ENCODE measurements at places on chromosomes 2 and 18.
A peak's percentile ranks its signal among the peaks of the same experiment; 100 is the strongest.

GRCh38 chr2:161146209-161146775, 13.9 kb upstream of the TANK start:
- ATAC-seq: no peak

- ATAC-seq: no peak
Observed at GRCh38 chr18:41783879-41784278, 171.2 kb upstream of the PIK3C3 start.

DNA sequence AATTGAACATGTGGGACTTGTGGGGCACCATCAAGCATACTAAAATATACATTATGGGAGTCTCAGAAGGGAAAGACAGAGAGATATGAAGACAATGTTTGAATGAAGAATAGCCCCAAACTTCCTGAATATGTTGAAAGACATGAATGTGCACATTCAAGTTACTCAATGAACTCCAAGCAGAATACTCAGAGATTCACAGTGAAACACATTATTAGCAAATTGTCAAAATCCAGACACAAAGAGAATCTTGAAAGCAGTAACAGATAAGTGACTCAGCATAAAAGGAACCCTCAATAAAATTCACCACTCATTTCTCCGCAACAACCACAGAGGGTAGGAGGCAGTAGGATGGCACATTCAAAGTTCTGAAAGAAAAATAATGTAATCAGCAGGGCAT, 8.8 kb downstream of the C2orf92 start:
- ATAC-seq: no peak

GRCh38 chr18:48925491-48925780, 25.3 kb downstream of the SMAD7 start:
- ATAC-seq: no peak

- ATAC-seq: no peak
Observed at GRCh38 chr18:13558124-13558523, 168.2 kb downstream of the FAM210A start.

DNA sequence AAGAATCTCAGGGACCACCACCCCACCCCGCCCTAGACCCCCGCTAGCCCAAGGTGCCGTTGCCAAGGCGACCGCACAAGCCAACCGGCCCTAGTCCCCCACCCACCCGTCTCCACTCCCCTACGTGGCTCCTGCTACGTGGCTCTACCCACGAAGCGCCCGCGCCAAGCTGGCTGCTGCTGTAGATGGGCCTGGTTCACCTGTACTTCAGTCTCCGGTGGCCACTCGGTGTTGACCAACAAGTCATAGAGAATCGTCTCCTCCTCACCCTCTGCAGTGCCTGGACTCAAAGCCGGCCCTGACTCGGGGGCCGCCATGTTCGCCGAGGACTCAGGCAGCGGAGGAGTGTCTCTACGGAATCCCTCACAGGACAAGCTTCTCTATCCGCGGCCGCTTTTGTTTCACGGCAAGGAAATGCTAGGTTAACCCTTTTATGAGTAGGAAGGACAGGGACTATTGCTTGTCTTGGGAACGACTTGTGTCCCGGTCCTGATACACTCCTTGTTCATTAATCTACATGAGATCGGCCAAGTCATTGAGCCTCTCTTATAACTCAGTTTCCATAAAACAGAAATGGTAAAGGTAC, at the start of gene NBAS:
TSS of gene NBAS (minus strand) at position 347 of the 586 bp plus-strand sequence. CDS start at position 317, 30 bp downstream.
- peak; percentile 79 for ATAC-seq

GRCh38 chr18:49135877-49136276, 185.1 kb upstream of the SMAD7 start:
- ATAC-seq: no peak

All from activated CD4-positive, CD25-positive, alpha-beta regulatory T cell treated with anti-CD3 and anti-CD28 coated beads, Interleukin-2, amount 50 U/mL, for 24 hours (primary cell).